AG10803 (cell line): ENCODE measurements at places on chromosomes 5 and 9.
A peak's percentile ranks its signal among the peaks of the same experiment; 100 is the strongest.

GRCh38 chr5:144093868-144094267, 76.6 kb downstream of the YIPF5 start:
- no peak for DNase-seq

DNA sequence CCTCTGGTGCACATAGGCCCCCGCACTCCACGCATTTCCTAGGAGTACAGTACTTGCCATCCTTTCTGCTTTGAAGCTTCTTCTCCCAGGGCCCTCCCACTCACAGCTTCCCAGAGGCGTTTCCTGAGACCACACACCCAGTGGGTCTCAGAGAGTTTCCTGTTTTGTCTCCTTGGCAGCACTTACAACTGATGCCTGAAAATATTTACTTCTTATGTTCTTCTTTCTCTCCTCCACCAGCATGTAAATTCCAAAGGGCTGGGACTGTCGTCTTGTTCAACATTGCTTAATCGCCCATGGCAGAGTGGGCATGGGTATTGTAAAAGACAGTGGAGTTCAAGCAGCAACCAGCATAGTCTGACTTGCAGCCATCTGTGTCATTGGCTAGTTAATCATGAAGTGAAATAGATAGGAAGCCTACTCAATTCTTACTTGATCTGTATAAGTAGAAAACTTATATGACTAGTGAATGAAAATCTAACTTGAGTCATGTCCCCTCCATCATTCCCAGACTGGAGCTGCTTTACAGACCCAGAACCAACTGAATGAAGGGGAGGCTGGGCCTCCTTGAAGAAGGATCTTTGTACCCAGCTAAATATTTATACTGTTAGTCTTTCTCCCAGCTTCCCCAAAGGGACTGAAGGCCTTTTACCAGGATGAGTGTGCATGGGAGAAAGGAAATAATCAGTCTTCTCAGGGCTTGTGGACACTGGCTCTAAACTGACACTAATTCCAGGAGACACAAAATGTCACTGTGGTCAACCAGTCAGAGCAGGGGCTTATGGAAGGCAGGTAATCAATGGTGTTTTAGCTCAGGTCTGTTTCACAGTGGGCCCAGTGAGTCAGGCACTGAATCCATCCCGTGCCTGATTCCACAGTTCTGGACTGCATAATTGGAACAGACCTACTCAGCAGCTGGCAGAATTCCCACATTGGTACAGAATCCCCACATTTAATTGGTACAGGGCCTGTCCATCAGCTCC, 116.4 kb downstream of the SV2C start:
- no peak for DNase-seq

DNA sequence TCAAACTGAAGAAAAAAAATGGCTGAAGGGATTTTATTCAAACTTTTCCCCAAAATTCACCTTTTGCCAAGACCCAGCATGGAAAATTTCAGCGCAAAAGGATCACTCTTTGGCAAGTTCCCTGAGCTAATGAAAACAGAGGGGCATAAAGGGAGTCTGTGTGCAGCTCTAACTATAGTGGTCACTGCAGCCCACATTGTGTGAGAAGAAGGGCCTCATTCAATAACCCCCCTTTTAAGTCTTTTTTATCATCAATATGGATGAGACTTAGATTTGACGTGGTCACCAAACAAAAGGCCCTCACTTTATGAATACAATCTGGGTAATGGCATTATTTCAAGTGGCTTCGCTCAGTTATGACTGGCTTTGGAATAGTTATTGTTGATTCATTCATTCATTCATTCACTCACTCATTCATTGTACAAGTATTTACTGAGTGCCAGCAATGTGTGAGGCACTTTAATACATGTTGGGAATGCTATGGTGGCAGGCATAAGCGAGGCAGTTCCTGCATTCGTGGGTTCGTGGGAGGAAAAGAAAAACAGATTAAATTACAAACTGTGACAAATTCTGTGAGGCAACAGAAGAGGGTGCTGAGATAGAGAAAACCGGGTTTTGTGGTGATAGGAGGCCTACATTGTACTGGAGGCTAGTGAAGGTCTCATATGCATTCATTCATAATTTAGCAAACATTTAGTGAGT, 145.7 kb upstream of the KLF4 start:
- no peak for DNase-seq

DNA sequence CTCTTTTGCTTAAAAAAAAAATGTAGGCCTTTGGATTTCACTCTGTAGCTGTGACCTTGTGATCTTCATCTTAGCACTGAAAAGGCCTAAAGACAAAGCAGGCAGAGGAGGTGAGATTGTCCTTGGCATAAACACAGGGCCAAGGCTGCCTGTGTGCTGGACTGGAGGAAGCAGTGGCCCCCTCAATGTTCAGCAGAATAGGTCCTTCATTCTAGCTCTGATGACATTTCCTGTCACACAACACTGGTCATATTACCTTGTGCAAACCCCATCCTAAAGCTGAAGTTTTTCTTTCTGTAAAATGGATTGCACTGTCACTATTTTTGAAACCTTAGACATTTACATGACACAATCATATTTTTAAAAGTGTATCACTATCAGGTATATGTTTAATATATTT, 147.4 kb downstream of the INSYN2B start:
- DNase-seq: no peak

DNA sequence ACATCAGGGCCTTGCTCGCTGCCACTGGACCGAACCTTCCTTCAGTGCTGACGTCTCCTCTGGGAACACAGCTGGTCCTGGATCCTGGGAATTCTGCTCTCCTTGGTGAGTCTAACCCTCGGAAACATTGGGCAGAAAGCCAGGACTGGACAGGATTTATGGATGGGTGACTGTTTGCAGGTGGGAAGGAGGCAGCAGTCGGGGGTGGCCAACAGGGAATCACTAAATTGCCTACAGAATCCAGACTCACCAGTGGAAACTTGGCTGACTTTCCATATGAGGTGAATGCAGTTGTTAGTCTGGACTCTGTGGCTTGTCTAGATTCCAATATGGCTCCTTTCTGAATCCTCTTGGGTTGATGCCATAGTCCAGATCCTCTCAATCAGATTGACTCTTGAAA, 203.1 kb downstream of the SAXO1 start:
- peak; percentile 51 for DNase-seq

DNA sequence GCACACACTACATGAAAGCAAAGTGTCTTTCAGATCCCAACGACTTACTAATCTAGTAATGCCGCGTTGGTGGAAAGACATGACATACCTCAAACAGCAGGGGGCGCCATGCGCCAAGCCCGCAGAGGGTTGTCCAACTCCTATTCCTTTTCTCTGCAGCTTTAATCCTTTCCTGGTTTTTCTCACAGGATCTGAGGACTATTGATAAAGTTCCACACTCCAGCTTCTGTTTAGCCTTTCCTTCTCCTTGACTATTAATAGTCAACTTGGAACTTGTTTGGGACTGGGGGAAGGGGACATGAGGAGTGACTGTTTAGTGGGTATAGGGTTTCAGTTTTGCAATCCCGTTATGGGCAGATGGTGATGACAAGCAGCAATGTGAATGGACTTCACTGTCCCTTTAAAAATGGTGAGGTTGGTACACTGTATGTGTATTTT, 62.9 kb downstream of the OTULIN start:
- peak; percentile 75 for DNase-seq

GRCh38 chr5:104952876-104953275, 1390.3 kb upstream of the NUDT12 start:
- DNase-seq: no peak

DNA sequence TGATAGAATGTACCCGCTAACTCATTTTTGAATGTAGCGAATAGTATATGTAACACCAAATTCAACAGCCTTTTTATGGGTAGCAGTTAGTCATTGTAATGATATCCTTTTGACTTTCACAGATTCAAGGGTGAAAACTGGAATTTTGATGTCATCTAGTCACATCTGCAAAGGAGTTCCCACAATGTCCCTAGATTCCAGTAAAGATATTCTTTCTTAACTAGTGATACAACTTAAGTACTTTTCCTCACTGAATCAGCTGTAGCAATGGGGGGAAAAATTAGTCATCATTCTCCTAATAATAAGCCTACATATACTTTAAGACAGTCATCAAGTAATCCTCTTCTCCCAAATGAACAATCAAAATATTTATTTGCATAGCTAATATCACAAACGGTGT, 11.5 kb upstream of the SSBP2 start:
- no peak for DNase-seq

GRCh38 chr5:163567811-163568210, 62.4 kb downstream of the MAT2B start:
- peak; percentile 68 for DNase-seq

DNA sequence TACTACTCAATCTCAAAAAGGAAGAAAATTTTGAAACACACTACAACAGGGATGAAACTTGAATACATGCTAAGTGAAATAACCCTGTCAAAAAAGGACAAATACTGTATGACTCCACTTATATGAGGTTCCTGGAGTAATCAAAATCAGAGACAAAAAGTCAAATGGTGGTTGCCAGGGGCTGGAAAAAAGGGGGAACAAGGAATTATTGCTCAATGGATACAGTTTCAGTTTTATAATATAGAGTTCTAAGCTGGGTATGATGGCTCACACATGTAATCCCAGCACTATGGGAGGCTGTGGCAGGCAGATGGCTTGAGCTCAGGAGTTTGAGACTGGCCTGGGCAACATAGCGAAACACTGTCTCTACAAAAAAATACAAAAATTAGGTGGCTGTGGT, 29.0 kb downstream of the ETF1 start:
- DNase-seq: no peak

DNA sequence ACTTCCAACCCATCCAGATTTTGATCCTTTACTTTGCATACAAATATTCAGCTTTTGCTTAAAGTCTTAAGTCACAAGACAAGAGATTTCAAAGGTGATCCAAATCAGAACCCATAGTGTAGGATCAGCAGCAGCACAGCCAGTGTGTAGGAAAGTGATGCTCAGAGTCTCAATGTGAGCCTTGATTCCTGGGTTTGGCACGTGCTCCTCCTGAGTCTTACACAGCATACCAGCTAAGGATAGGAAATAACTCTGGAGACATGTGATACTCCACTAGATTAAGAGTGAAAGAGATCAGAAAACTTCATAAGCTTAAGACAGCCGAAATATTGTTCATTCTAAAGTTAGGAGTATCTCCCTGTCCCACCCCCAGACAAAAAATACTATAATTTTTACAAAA, 344.9 kb downstream of the SEMA5A start:
- no peak for DNase-seq

DNA sequence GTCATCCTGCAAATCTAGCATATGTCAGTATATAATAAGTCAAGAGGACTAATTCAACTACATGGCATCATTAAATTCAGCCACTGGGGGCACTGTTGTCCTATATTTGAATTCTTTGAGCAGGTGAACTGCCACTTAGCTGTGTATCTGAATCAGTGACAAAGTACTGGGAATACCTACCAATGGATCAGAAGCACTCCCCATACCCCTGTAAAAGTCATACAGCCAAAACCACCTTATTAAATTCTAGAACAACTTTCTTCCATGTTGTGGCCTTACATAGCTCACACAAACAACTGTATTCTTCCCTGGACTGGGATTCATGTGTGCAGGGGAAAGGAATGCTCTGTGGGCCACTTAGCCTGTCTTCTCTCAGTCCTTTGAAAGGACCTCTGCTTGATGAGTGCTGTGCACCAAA, 57.4 kb upstream of the PLPP6 start:
- DNase-seq: peak; percentile 56

- DNase-seq: no peak
Observed at GRCh38 chr9:130158001-130158400, 14.2 kb upstream of the NCS1 start.

GRCh38 chr5:106415541-106415940, 1255.2 kb downstream of the EFNA5 start:
- peak; percentile 88 for DNase-seq

- DNase-seq: no peak
Observed at GRCh38 chr5:147460380-147460779, 49.5 kb downstream of the DPYSL3 start.

- DNase-seq: no peak
Observed at GRCh38 chr5:1161833-1162229, 39.6 kb upstream of the SLC6A19 start.

GRCh38 chr9:32776201-32776600, 7.1 kb upstream of the TMEM215 start:
- DNase-seq: no peak

DNA sequence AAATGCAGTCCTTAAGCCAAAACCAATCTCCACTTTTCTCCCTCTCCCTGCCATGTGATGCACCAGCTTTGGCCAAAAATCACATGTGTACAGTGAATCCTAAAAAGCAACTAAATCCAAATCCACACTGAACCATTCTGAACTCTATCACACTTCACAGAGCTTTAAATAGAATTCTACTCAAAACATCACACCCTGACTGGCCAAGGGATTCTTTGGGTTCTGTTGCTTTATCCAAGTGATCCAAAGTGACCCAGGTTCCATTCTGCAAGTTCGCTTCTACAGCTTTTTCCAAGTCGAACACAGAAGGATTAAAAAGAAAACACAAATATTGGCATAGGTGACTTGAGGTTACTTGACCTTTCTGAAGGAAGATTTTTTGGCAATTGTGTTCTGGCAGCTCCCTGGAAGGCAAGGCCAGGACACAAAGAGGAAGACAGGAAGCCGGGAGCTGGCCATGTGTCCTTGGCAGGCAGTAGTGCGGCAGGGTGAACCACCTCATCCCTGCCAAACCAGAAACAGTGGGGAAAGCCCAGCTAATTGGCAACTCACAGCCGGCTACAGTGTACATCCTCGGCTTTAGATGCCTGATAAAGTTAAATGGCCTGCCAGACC, 115.0 kb downstream of the NFIB start:
- peak; percentile 39 for DNase-seq

- no peak for DNase-seq
Observed at GRCh38 chr5:173752653-173753052, 135.5 kb upstream of the CPEB4 start.

GRCh38 chr5:35483780-35484179, 133.9 kb upstream of the SPEF2 start:
- DNase-seq: no peak

DNA sequence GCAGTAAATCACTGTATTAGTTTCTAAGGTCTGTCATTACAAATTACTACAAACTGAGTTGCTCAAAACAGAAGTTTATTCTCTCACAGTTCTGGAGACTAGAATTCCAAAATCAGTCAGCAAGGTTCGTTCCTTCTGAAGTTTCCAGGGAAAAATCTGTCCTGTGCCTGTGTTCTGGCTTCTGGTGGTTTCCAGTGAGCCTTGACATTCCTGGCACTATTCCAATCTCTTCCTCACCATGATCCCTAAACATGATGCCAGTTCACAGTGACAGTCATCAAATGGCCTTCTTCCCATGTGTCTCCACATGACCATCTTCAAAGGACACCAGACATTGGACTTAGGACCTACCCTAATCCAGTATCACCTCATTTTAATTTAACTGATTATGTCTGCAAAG, 351.4 kb downstream of the PLK2 start:
- DNase-seq: no peak

DNA sequence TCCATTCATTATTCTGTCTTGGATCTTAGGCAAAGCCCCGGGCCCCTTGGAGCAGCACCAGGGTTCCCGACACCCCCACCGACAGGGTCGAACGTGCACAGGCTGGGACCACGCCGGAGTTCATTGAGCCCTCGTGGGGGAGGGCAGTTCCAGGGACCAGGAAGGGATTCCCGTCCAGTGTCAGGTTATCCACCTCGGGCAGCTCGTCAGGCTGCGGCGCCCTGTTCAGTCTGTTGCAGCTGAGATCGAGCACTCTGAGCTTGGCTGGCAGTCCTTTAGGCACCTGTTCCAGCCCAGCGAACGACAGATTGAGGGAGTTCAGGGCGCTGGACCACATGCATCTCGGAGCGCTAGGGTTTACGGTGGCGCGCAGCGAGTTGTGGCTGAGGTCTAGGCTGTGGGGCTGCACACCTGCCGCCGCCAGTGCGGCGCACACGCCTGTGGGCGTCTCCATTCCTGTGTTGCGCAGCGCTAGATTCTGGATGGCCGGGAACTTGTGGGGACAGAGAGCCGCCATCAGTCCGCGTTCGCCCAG, 1.1 kb downstream of the CD14 start:
- no peak for DNase-seq

- DNase-seq: no peak
Observed at GRCh38 chr5:149793256-149793550, 63.1 kb downstream of the PPARGC1B start.
